Stimulated activated CD8-positive, alpha-beta memory T cell treated with anti-CD3 and anti-CD28 coated beads, Interleukin-2, amount 100 ng/mL, for 48 hours (primary cell): ENCODE measurements at places on chromosomes 7 and 10.

DNA sequence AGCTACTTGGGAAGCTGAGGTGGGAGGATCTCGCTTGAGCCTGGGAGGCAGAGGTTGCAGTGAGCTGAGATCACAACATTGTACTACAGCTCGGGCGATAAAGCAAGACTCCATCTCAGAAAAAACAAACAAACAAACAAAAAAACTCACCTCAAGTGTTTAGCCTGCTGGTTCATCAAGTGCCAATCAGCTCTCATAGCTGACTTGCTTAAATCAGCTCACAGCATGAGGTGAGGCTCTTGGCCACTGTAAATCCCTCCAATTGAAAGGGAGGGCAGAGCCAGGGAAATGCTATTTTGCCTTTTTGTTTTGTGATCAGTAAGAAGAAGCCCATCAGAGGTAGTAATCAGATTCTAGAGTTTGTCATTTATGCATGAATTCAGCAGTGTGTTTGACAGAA is 112.3 kb downstream of the RAB11FIP2 start:
- DNase-seq, result no peak

DNA sequence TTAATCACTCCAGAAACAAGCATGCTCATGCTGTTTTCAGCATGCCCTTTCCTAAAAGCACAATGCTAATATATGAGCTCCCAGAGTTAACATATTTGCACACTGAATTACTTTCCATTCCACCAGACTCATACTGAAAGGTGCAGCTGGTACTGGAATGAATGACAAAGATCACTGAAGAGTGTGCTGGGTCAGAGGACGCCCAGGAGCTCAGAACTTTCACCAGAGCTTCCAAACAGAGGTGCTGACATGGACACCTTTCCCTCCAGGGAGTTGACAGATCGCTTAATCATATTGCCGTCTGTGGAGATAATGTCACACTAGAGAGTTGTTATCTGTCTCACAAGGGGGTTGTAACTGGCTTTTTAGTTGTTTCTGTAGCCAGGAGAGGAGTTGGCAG is 292.9 kb downstream of the LHFPL3 start:
- DNase-seq, result no peak

DNA sequence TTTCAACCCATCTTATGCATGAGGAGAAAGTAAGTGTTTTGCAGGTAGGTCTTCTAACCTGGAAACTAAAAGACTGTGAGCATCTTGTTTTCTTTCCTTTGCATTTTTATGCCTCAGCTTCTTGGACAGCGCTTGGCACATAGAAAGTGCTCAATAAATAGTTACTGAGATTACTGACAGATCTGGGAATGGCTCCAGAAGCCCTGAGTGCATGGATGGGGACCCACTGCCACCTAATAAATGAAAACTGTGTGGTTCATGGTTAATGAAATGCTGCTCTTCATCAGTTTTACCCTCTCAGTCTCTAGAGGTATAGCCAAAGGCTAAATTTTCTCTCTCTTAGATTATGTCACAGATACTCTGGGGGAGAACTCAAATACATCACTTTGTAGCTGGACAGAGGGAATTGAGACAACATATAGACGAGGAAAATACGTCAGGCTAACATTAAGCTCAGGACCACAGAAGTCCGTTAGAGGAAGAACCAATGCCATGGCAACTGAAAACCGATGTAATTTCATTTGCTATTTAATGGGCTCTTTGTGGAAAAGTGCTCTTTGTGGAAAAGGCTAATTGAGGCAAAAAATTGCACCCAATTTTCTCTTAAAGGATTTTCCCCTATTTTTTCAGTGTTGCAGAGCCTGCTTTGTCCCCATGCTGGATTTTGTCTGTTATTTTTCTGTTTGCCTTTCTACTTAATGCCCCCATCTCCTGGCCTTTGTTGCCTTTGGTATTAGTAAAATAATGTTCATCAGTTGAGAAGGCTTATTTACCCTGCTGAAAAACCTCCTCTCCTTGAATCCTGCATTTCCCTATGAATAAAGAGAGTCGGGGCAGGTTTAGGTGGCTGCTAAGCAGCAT is 17.8 kb downstream of the ASB4 start:
- no peak for DNase-seq

DNA sequence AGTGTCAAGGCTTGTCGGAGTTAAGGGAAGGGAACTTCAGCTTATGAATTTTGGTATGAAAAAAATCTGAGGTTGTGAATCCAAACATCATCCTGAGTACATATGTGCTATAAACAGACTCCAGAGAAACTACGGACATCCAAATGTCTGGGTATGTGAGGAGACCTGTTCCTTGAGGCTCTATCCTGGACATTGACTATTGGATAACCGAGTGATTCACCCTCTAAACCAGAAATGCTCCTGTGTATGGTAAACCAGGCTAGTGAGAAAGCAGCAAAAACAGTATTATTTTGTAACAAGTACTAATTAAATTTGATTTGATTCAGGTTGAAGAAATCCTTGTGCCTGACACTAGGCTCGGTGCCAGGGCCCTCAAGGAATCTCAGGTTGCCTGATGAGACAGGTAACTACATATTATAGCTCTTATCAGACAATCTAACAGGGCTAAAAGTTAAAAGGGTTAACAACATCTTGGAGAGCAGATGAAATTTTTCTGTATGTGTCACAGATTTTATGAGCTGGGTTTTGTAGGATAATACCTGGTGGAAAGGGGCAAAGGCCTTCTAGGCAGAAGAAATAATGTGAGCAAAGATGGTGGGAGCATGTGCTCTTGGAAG is 10.4 kb upstream of the STOX1 start:
- no peak for DNase-seq

DNA sequence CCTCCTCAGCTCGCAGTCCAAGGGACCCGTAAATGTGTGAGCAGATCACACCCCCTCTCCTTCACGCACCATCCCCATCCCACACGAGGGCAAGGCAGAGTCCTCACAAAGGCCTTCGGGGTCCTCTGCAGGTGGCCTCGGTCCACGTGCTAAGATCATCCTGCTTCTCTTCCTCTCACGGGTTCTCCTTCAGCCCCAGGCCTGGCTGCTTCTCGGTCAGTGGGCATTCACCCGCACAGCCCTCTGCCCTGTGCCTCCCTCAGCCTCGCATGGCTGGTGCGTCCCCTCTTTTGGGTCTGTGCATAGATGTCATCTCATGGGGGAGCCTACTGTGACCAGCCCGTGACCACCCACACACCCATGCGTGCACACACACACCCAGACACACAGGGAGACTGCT is 17.3 kb upstream of the FOXL3 start:
- no peak for DNase-seq

DNA sequence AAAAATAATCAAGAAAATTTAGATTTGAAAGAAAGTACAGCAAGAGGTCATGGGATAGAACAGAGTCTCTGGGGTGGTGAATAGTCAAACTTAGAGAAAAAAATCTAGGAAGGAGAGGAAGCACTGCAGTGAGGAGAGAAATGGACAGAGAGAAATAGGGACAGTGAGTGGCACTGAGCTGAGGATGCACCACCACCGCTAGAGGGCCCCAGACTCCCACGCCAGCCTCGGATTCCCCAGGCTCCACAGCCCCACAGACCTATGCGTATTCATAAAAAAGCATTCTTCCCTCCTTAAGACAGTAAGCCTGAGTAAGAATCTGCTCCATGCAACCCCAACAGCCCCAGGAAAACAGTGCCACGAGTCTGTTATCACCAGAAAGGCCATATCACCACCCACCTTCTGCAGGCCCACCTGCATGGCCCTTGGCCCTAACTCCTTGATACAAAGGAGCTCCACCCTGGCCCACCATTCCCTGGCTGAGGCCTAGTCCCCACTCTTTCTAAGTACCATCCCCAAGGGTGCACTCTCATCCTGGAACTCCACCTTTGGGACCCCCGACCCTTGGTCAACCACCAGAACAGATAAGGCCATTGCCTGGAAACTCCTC is 91.0 kb downstream of the ALOX5 start:
- peak; percentile 64 for DNase-seq

DNA sequence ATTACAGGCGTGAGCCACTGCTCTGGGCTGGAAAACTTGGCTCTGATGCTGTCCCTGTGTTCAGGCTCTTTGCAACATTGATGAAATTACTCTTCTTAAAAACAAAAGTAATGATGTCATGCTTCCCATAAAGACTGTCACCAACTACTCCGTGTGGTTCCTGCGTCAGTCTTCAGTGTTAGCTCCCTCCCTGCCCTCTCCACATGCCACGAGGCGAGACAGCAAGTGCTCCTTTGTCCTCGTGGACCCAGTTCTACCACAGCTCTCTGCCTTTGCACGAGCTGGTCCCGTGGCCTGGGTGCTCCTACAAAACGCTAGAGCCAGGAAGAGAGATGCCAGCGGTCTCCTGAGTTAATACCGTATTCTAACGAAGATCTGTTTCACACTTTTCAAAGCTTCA is 194.5 kb downstream of the SDK1 start:
- no peak for DNase-seq

- DNase-seq, result no peak
Observed at GRCh38 chr7:105962353-105962752, 711 bp upstream of the CDHR3 start.

- DNase-seq, result no peak
Observed at GRCh38 chr7:131454498-131454897, 101.9 kb downstream of the PODXL start.

- DNase-seq, result no peak
Observed at GRCh38 chr7:151210087-151210854, at the start of gene H2BK1. Gene H2BK1, minus strand, starts transcription at chr7:151210488. Its CDS starts 170 bp downstream, at chr7:151210318.

DNA sequence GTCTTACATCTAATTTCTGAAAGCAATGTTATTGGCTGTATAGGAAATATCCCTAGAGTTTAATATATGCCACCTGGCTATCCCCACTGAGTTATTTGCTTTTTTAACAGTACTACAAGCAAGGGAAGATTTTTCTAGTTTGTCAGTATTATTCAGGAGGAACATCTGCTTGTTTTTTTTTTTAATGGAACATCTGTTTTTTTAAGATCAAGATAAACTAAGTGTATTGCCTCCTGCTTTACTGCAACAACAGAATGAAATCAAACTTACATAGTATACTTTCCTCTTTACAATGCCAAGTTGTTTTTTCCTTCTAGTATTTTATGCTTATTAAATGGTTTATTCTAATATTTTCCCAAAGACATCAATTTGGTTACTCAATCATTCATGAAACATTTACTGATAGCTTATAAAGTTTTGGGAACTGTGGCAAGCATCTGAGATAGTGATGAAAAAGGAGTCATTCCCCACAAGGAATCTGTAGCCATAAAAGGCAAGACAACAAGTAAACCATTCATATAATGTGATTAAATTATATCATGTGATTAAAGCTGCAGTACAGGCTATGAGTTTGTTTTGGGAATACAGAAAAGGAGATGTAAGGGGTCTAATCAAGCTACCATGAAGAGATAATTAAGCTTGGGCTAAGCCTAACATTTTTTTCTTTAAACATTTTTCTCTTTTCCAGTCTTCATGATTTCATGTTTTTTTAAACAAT is 17.4 kb downstream of the MTPN start:
- no peak for DNase-seq

GRCh38 chr7:157032644-157033482 is 22.4 kb upstream of the MNX1 start:
- DNase-seq, result no peak

DNA sequence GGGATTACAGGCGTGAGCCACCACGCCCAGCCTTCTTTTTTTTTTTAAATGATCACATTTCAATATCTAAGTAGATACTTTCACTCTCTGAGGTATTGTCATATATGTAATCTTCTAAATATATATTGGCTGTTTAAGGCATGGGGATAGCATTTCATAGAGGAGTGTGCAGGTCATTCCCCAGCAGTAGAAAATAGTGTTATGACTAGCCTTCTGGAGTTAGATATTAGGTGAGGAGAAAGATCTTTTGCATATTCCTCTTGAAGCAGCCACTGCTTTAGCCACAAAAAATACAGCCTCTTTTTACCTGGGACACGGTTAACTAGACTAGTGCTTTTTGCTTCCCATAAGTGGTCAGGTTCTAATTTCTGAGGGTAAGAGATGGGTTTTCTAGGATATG is 28.9 kb downstream of the ADD3 start:
- no peak for DNase-seq

DNA sequence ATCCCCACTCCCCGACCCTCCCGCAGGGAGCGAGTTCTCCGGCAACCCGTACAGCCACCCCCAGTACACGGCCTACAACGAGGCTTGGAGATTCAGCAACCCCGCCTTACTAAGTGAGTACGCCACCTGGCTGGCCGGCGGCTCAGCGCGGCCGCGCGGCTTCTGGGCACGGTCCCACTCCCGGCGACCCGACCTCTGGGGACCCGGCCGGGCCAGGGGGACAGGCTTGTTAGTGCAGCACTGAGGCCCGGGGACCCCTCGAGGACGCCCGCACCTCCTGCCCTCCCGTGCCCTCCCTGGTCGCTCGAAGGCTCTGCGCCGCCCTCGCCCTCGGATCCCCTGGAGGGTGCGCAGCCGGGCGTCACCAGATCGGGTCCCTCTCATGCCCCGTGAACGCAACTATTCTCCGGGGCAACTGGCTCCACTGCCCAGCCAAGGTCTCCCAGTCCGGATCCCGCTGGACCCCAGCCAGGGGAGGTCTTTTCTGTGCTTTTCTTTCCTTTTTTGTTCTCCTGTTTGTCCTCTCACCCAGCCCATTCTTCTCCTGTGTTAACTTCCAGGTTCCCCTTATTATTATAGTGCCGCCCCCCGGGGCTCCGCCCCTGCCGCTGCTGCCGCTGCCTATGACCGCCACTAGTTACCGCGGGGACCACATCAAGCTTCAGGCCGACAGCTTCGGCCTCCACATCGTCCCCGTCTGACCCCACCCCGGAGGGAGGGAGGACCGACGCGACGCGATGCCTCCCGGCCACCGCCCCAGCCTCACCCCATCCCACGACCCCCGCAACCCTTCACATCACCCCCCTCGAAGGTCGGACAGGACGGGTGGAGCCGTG is 81.8 kb downstream of the PAX2 start:
- DNase-seq, result no peak

DNA sequence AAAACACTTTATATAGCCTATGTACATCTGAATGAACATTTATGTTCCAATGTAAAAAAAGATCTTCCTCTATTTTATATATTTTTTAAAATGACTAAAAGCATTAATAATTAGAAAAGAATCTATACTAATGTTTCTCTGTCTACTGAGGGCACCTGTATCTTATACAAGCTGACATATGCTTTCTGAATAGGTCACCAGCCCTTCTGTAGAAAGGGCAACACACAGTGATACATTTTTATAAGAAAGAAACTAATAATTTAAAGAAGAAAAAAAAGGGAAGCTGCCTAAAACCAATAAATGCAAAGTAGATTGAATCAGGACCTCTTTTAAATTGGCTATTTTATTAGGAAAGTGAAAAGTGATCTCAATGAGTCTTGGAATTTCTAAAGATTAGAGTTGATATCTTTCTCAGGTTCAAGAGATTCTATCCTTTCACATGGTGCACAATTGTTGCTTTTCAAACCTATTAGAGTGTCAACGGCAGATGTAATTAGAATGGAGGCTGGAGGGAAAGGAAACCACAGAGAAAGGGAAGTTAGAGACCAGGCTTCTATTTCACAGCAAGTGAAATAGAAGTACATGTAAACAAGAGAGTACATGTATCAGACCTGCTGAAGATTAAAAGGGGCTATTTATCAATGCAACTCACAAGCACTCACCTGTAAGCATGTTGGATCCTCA is 6.3 kb downstream of the MTPN start:
- DNase-seq, result no peak

GRCh38 chr7:47418601-47419309 is 163.2 kb downstream of the TNS3 start:
- no peak for DNase-seq
